Activated naive CD4-positive, alpha-beta T cell treated with Interleukin-2 at 50 U/mL for 16 hours (primary cell): ENCODE measurements at places on chromosomes 16 and 17.
A peak's percentile ranks its signal among the peaks of the same experiment; 100 is the strongest.

- peak; percentile 29 for DNase-seq
Observed at GRCh38 chr17:58120195-58120822, 27.9 kb upstream of the OR4D1 start.

- DNase-seq, result no peak
Observed at GRCh38 chr17:65297384-65297783, 160.2 kb downstream of the RGS9 start.

GRCh38 chr16:72961115-72961832, 86.7 kb downstream of the ZFHX3 start:
- no peak for DNase-seq

DNA sequence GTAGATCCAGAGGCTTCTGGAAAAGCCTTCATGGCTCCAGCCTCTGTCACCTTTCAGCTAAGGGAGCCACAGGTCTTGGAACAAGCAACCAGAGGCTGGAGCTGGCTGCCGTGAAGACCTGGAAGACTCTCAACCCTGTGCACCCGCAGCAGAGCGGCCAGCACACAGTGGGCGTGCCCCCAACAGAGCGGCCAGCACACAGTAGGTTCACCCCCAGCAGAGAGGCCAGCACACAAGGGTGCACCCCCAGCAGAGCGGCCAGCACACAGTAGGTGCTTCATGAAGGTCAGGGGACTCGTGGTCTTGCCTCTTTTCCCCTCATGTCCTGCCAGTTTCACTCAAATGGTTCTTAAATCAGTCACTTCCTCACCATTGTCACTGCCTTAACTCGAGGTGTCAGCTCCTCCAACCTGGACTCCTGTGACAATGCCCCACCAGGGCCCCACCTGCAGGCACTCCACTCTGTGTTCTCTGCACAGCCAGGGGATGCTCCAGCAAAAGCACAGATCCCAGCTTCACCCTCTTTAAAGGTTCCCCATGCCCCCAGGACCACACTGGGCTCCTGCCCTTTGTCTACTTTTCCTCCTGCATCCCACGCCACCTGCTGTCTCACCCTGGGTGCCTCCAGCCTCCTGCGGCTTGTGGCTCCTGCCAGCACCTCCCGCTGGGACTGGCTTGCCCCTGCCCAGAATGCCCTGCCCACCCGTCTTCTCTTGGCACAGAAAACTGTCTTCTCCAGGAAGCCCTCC, 42.4 kb upstream of the DOC2B start:
- DNase-seq, result no peak

GRCh38 chr17:19390951-19391350, 4.0 kb upstream of the MFAP4 start:
- DNase-seq, result no peak

DNA sequence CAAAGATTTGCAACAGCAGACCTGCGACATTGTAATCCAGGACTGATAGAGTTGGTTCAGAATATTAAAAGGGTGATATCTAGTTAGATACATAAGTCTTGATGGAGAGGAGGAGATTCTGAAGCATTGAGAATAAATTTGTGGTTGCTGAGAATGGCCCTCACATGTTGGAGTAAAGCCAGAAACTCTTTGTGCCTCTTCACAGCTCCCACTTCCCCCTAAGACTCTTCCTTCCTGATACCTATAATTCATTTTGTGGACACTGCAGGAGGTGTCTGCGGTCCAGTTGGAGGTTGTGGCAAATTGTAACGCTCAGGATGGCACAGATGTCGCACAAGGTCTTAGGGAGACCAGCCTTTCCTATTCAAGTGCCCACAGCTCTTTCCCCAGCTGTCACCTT, 17.5 kb downstream of the WWOX start:
- no peak for DNase-seq

DNA sequence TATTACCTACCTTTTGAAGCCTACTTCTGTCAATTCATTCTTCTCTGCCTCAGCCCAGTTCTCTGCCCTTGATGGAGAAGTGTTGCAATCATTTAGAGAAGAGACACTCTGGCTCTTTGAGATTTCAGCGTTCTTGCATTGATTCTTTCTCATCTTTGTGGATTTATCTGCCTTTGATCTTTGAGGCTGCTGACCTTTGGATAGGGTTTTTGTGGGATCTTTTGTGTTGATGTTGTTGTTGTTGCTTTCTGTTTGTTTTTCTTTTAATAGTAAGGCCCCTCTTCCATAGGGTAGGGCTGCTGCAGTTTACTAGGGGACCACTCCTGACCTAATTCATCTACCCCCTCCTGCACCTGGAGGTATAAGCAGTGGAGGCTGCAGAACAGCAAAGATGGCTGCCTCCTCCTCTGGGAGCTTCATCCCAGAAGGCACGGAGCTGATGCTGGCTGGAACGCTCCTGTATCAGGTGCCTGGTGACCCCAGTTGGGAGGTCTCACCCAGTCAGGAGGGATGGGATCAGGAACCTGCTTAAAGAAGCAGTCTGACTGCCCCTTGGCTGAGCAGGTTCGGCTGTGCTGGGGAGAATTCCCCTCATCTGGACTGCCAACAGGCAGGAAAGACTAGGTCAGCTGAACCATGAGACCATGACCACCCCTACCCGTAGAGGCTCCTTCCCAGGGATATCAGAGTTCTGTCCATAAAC, 28.0 kb downstream of the NFATC3 start:
- no peak for DNase-seq

DNA sequence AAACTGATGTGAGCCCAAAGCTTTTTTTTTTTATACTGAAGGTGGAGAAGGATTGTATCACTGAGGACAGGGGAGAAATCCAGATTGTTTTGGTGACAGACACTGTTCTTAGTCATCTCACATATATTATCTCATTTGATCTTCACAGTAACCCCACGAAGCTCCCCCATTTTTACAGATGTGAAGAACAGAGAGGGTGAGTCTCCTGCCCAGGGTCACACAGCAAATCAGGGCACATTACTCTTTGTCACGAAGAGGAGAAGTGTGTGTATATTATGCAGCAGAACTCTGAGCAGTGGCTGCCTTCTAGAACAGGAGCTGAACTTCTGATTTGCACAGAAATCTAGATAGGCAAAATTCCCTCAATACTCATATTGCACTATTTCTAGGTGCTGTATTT, 504.3 kb downstream of the XYLT1 start:
- DNase-seq, result no peak

DNA sequence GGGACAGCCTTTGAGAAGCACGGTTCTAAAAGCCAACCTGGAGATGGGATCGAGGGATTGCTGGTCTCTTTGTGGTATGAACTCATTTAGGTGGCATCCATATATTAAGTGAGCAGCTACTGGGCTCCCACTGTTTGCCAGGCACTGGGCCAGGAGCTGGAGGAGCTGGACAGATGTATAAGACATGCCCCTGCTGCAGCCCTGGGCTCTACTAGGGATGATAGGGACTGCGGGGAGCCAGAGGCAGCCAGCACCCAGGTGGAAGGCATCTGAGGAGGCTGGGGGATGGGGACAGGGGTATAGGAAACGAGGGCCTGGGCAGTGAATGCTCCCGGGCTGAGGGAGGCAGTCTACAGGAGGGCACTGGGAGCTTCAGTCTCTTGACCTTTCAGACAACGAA, 53.0 kb upstream of the MEAK7 start:
- DNase-seq, result no peak

DNA sequence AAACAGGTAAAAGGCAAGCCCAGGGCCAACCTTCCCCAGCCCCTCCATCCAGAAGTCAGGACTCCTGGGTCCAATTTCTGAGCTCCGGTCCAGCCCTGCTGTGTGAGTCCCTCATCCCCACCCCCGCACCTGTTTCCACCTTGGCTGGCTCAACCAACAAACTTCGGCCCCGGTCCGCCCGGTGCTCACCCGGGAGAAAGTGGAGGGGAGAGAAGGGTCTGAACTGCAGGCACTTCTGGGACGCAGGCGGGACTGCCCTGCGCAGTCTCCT, 541 bp downstream of the RHBDF2 start:
- no peak for DNase-seq

- DNase-seq, result no peak
Observed at GRCh38 chr16:46916980-46917379, 32.8 kb downstream of the GPT2 start.

GRCh38 chr16:87831421-87832136, 37.7 kb downstream of the SLC7A5 start:
- DNase-seq, result no peak

GRCh38 chr17:33964344-33964979, 290.6 kb upstream of the CCL2 start:
- DNase-seq, result no peak

GRCh38 chr16:52874042-52874441, 178.7 kb downstream of the CHD9NB start:
- no peak for DNase-seq

DNA sequence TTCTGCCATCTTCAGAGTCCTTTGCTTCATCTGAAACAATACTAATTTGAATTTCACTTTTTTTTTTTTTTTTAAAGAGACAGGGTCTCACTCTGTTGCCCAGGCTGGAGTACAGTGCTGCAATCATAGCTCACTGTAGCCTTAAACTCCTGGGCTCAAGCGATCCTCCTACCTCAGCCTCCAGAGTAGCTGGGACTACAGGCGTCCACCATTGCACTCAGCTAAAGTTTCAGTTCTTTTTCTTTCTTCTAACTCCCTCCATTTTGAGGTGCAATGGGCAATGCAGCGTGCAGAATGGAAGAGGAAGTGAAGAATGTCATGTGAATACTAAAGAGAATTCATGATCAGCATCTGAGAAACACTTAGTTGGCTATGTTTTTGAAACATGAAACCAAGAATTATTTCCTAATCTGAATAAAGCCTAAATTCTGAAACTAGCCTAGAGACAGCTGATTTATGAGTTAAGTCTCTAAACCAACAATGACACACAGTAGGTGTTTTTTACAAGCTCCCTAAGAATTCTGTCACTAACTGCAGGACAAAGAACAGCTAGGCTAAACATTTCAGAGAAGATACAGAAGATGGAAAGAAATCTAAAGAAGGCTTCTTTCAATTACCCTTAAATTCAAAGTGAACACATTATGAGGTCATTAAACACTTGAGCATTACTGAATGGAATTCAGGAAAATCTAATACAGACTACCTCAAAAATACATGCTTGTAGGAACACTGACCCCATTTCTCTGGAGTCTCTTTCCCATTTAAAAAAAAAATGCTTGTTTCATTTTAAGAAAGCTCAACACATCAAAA, 21.0 kb downstream of the SNN start:
- DNase-seq, result no peak

DNA sequence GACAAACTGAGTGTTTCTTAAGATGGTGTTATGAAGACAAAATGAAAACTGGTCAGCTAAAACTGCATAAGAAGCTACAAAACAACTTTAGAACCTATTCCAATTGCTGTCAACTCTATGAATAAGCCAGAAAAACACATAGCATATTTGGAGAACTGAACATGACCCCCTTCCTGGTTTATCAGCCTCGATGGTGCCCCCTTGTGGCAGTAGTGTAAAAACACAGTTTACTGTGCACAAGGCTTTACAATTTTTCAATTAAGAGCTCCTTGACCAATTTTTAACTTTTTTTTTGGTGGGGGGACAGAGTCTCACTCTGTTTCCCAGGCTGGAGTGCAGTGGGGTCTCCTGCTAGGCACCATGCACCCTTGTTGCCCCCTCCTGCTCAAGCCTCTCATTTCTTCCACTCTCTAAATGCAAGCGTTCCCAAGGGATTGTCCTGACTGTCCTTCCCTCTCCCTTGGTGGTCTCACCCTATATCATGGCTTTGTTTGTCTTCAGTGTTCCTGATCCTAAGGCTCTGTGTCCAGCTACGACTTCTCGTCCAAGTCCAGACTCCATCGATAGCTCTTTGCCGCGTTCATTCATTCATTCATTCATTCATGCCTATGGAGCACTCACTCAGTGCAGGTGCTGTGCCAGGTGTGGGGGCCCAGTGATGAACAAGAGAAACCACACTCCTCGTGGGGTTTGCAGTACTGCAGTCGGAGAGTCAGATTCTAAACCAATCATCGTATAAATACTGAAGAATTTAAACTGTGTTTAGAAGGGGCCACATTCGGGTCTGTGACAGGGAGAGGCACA, 7.5 kb downstream of the EIF1 start:
- DNase-seq, result peak; percentile 69

DNA sequence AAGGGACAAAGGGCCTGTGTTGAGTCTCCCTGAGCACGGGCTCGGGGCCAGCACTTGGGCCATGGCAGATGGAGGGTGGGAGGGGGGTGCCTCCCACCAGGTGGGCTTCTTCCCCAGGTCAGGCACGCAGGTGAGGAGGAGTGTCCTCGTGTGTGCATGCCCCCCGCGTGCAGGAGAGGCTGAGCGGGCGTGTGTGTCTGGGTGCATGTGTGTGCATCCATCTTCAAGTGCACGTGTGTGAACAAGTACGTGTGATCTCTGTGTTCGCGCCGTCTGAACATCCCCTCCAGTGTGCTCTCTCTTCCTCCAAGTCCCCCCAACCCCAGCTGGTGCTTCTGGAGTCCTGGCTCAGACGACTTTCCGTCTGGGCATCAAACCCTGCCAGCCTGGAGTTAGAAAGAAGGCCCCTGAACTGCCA, 2.7 kb upstream of the ZG16B start:
- DNase-seq, result no peak

DNA sequence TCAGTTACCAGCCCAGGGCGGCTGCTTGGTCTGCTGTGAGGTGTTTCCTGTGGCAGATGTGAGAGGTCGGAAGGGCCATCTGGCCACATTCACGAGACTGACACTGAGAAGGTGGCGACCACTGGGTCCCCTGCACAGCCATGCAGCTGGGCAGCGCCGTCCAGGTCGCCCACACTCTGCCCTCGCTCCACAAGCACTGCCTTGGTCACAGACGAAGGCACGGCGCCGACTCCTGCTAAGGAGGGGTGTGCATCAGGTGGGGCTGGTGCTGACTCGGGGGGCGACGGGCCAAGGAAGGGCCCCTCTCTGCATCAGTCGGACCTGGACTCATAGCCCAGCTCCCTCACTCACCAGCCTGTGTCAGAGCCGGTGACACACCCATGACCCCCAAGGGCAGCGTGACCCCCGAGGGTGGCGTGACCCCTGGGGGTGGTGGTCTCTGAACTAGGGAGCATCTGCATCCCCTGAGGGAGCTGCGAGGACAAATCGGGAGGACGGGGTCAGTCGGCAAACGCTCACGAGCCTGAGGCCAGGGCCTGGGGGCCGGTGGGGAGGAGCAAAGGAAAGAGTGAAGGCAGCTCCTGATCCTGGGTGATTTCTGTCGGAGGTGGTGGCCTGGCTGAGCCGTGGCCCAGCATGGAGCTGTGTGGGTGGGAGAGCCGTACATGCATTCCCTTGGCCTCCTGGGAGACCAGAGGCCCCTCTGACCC, 30.4 kb downstream of the NME3 start:
- no peak for DNase-seq

DNA sequence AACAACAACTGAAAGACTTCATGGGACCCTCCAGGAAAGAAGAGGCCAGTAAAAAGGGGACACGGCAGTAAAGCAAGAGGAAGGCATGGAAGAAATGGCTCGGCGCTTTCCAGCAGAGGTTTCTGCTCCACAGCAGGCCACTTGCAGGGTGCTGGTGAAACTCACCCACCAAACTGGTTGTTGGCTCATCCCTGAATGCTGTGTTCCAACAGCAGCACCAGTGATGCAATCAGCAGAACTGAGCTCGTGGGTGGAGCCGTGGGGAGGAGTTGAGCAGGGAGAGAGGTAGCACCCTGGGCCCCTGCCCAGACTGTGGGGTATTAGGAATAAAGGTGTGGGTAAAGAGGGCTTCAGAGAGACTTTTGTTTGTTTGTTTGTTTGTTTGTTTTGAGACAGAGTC, 62.8 kb upstream of the ADCY9 start:
- no peak for DNase-seq

GRCh38 chr17:82412535-82413520, 5.3 kb upstream of the HEXD start:
- DNase-seq, result no peak

GRCh38 chr16:80948886-80949493, 57.7 kb downstream of the CMC2 start:
- DNase-seq, result peak; percentile 32

- DNase-seq, result no peak
Observed at GRCh38 chr16:4936991-4937781, at the start of gene PPL. TSS of gene PPL (minus strand) at chr16:4937148. CDS start at chr16:4937045, 103 bp downstream.

- no peak for DNase-seq
Observed at GRCh38 chr17:82170412-82170961, 42.2 kb downstream of the CCDC57 start.
